CD4-positive, alpha-beta T cell treated with Interferon gamma for 1 hour (primary cell): ENCODE measurements at places on chromosomes 6 and 20.

DNA sequence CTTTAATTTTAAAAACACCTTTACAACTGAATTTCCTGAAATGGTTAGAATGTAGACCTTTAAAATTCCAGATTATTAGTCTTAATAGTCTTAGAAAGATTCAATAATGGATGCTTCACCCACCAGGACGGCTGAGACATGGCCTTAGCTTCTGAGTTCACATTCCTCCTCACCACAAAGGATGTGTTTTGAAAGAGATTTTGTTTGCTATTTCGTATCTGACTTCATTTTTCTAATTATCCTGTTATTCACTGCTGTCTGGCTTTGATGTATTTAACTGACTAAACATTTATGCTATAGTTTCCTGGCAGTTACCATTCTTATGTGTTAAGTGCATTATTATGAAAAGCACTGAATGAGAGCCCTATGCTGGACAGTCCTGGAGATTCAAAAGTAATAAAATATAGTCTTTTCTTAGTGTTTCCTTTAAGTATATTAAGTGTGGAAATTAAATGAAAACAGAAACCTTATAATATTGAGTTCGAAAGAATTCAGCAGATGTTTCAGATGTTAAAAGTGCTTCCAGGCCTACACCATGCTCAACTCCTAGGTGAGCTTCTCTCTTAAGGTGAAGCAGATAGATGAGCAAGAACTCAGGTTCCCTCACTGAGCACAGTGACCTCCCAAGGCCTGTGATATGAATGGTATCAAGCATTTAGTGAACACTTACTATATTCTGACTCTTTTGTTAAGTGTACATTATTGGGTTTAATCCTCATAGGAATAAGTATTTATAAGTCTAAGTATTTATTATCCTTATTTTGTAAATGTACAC lies 40.3 kb downstream of the MAP3K4 start:
- DNase-seq, result no peak

- DNase-seq, result no peak
Observed at GRCh38 chr6:55898342-55898741, 23.0 kb upstream of the BMP5 start.

DNA sequence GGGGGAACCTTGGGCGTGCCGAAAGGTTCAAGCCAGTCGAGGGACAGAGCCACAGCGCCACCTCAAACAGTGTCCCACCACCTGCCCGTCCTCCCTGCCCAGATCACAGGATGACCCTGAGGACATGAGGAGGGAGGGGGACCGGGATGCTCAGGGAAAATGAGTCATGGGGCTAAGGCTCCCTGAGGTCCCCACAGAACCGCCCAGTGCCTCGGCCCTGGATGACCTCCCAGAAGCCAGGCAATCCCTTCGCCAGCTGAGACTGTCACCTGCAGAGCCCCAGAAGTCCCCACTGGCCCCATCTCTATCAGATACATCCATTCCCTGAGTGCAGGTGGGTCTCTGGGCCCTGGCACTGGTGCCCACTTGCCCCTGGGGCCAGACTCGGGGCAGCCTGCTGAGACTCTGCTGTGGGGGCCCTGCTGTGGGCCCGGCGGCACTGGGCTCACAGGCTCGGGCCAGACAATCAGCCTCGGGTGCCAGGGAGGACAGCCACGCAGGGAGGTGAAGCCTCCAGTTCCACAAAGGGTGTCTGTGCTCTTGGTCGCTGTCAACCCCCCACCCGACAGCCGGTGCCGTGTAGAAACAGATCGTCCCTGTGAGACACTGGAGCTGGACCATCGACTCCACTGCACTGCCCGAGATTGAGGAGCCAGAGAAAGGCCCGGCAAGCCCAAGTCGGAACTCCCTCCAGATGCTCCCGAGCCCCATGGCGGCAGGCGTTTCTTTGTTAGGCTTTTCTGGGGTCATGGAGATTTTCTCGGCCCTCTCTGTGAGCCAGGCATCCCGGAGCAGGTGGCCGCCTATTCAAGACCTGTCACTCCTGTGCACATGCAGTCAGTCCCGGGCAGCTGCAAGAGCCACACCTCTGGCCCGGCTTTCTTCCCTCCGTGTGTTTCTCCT lies 26.1 kb downstream of the PXDC1 start:
- no peak for DNase-seq

GRCh38 chr20:1280195-1281102 lies 14.4 kb downstream of the SNPH start:
- no peak for DNase-seq

GRCh38 chr6:115932481-115932880 lies 128.2 kb downstream of the FRK start:
- no peak for DNase-seq

- DNase-seq, result no peak
Observed at GRCh38 chr6:47680051-47680450, 18.3 kb upstream of the ADGRF4 start.

DNA sequence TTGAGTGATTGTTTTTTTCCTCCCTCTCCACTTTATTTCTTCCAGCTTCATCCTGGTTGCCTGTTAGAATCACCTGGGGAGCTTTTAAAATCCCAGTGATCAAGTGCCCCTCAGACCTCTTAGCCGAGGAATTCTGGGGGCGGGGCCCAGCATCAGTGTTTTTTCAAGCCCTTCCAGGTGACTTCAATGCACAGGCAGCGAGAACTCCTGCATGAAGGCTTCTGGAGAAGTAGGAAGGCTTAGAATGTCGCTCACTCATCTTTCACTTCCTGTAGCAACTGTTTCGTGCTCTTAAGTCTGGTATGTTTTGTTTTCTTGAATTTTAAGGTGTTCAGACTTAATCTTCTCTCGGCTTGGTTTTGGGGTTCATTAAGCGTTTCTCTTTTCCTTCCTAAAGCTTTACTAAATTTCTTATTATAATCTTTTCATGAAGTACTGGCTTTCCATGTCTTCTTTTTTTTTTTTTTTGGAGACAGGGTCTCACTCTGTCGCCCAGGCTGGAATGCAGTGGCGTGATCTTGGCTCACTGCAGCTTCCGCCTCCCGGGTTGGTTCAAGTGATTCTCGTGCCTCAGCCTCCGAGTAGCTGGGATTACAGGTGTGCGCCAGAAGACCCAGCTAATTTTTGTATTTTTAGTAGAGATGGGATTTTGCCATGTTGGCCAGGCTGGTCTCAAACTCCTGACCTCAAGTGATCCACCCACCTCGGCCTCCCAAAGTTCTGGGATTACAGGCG lies 30.9 kb upstream of the TULP1 start:
- DNase-seq, result no peak

DNA sequence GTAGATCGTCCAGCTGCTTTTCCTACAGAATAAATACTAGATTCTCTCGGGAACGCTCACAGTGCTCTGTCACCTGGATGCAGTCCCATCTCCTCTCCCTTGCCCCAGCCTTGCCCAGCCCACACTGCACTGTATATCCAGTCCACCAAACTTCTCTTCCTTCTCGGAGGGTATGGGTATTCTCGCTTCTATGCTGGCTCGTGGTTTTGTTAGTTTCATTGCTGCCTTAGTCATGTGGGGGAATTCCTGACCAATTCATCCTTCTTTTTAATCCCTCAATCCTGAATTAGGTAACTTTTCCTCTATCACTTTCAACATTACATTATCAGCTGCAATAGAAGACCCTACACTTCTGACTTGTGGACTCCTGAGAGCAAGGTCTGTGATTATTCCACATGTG lies 252.4 kb downstream of the GMDS start:
- DNase-seq, result no peak

DNA sequence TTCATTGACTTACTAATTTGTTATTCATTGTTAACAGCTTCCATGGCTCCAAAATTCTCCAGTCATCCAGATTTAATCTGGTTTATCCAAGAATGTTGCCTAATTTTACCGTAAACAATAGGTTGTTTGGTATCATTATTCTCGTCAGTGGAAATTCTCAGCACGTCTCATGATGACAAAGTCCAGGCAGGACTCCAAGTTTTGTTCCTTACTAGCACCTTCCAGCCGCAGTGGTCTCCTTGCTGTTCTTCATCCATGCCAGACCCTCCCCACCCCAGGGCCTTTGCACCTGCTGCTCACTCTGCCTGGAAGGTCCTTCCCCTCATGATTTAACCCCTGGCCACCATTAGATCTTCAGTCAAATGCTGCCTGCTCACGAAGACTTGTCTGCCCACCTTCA lies 48.1 kb upstream of the NAA20 start:
- DNase-seq, result no peak

DNA sequence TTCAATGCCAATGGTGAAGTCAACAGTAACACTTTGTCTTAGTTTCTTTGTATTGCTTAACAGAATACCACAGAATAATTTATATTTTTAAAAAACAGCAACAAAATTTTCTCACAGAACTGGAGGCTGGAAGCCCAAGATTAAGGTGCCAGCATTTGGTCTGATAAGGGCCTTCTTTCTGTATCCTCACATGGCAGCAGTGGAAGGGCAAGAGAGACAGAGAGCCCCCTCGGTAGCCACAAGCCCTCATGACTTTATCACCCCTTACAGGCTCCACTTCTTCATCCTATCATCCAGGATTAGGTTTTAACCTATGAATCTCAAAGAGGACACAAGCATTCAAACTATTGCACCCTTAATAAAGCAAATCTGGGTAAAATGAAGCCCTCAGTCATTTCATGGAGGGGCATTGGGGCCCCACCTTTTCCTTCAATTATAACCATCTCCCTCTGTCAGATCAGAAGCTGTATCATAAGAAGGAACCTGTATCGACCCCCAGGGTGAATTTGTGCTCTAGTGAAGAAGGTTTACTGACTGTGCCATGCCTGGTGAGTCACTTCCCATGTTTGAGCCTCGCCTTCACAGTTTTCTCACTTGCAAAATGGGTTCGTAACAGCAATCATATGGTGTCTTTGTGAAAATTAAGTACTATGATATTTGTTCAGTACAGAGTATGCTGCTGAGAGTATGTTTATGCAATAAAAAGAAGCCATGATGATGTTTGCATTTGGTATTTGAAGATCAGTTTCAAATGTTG lies 178.2 kb downstream of the LRFN2 start:
- DNase-seq, result no peak

DNA sequence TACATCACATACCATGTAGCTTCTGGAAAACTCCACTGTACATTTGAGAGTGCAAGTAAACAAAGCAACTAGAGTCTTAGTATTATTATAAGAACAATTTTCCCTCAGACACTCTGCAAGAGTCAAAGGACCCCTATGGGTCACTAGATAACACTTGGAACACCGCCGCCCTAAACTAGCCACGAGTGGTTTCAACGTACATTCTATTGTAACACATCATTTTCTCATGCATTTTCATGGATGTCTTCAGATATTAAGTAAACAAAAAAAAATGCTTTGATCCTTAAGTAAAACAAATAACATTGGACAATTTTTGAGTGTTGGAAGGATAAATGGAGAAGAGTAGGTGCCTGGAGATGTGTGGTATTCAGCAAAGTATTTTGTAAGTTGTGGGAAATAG lies 3.2 kb upstream of the RNF146 start:
- DNase-seq, result no peak

DNA sequence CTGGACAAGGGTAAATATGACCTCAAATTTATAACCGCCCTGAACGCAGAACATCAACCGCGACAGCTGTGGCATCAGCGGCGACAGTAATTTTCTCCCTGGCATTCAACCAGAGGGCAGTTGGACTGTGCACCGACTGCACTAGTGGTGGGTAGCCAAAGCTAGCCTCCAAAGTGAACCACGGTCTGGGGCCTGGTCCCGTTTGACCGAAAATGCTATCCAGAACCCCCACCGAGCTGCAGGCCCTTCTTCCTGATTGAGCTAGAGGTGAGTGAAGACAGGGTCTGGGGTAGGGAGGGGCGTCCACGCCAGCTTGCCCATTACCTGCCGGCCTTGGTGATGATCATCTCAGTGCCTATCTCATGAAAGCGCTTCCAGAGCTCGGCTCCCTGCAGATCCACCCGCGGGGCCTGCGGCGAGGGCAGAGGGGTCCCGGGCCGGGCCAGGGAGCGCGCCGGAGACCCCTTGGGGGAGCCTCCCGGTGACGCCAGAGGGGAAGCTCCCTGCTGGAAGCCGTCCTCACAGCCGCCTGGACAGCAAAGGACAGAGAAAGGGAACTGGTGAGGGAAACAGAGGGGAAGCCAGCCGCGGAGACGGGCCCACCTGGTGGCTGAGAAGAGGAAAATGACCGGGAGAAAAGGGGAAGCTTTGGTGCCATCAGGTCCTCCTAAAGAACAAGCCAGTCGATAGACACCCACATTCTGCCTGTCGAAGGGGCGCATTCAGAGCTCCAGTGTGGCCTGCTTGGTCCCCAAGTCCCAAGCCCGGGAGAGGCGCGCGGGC lies 2.0 kb downstream of the TBX18 start:
- DNase-seq, result no peak

- DNase-seq, result no peak
Observed at GRCh38 chr6:147001621-147002020, 202.6 kb upstream of the STXBP5 start.

DNA sequence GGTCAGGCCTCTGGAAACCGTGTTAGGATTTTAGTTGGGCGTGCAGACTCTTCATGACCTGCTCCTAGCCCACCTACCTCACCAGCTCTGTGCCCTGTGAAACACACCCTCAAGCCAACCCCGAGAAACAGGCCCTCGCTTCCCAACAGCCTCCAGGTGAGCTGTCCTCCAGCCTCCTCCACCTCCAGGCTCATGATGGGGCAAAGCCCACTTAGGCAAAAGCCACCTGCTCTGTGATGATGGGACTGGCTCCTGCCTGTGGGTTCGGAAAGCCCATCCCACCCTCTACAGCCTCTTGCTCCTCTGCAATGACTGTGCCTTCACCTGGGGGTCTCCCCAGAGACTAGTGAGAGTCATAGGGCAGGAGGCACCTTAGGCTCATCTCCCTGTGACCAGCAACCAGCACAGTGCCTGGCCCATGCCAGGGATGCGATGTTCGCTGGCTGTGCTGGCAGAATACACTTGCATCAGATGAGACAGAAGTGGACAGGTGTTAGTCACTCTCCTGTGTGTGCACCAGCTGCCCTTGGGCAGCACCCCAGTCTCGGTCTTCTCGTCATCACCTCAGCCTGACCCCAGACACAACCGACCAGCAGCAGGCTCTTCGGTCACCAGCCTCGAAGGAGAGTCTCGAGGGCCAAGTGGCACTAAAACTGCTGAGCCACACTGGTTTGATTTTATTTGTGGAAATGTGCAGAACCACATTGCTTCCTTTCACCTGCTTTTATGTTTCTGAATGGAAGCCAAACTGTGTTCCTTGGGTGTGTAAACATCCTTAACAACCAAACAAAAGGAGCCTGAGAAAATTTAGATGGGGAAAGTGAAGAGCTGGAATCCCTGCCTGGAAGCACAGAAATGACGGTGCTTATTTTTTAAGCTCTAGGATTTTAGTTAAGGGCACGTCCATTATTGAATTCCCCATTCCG lies 10.7 kb downstream of the PXDC1 start:
- no peak for DNase-seq
